ENCODE measurements at places on chromosomes 3 and 15. TPM values are rescaled to one million over a fixed set of nuclear protein-coding genes. Genes with fewer than 3 reads are reported as not detected.

DNA sequence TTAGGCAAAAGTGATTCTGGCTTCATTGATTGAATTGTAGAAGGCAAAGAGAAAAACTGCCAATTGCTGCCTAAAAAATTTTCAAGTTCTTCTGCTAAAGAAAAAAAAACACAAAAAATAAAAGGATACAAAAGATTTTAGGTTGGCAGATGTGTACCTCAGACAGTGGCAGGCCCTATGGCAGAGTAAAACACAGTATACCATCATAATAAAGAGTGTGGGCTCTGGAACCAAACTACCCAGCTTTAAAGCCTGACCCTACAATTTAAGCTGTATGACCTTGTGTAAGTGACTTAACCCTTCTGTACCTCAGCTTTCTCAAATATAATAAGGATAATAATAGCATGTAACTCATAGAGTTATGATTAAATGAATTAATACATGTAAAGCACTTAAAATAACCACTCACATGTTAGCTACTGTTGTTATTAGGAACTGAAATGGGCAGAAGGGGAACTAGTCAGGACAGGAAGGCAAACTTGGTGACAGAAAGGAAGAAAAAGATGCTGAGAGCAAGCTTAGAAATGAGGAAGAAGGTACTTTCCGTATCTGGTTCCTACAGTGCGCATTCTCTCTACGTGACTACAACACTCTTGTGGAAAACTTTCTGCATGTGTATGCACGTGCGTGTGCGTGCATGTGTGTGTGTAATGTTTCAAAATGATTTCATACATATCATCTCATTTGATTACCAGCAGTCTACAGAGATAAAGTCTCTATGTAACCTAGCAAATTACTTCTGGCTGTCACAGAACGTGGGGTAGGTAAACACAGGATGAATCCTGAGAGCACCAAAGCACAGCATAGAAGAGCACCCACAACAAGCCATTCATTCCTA lies 13.6 kb upstream of the GATM start:
- DNase-seq = no peak

GRCh38 chr3:8702560-8702959 lies 31.0 kb upstream of the CAV3 start:
- DNase-seq = no peak

DNA sequence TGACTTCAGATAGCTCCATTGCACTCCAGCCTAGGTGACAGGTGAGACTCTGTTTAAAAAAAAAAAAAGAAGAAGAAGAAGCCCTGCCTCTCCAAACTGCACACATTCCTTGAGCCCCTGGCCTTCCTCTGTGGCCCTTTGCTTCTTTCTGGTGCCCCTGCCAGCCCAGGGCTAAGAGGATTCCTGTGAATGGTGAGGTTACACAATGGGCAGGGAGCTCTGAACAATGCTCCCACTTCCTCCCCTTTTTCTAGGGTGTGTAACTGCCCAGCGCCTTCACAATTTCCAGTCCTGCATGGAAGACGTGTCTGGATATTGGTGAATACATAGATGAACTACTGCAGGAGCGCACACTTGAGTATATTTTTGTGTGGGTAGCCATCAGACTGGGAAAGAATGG lies 3.6 kb upstream of the AMOTL2 start:
- DNase-seq = no peak

DNA sequence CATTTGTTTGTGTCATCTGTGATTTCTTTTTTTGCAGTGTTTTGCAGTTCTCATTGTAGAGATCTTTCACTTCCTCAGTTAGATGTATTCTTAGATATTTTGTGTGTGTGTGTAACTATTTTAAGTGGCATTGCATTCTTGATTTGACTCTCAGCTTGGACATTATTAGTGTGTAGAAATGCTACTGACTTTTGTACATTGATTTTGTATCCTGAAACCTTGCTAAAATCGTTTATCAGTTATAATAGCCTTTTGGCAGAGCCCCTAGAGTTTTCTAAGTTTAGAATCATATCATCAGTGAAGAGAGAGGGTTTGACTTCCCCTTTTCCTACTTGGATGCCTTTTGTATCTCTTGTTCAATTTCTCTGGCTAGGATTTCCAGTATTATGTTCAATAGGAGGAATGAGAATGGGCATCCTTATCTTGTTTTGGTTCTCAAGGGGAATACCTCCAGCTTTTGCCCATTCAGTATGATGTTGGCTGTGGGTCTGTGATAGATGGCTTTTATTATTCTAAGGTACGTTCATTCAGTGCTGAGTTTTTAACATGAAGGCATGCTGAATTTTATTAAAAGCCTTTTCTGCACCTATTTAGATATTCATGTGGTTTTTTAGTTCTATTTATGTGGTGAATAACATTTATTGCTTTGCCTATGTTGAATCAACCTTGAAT lies 211.7 kb downstream of the MBNL1 start:
- no peak for DNase-seq

- no peak for DNase-seq
Observed at GRCh38 chr15:37679627-37680026, 254.8 kb upstream of the TMCO5A start.

GRCh38 chr3:151838574-151839312 lies 24.8 kb downstream of the AADAC start:
- DNase-seq = peak; percentile 65

GRCh38 chr15:72445426-72445825 lies 28.7 kb upstream of the ARIH1 start:
- DNase-seq = no peak

- DNase-seq = no peak
Observed at GRCh38 chr3:66856533-66856932, 141.6 kb upstream of the KBTBD8 start.

DNA sequence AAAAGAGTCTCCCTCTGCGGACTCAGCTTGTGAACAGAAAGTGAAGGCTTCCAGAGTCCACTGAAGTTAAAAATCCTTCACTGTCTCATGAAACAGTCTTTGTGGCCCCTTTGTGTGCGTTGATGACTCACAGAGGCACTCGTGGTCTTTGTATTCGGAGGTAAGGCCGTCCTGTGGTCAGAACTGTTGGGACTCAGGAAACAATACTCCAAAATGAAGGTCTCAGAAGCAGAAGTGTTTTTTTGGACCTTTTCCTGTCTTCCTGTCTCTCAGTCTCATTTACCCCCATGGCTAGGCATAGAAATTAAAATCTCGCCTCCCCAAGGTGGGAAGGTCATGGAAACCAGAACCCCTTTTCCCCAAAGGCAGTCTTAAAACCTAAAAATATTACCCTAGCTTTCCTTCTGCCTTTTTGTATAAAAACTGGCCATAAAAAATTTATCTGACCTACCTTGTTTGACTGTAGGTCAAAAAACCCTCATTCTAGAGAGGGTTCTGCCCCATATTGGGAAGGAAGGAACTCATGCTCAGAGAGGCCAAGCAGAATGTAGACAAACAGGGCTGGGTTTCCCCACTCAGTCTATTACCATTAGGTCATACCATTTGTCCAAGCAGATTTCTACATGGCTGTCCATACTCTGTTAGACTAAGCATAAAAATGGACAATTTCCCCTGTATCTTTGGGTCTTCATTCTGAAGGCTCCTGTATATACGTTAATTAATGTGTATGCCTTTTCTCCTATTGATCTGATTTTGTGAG lies 19.1 kb upstream of the EPB42 start:
- no peak for DNase-seq

DNA sequence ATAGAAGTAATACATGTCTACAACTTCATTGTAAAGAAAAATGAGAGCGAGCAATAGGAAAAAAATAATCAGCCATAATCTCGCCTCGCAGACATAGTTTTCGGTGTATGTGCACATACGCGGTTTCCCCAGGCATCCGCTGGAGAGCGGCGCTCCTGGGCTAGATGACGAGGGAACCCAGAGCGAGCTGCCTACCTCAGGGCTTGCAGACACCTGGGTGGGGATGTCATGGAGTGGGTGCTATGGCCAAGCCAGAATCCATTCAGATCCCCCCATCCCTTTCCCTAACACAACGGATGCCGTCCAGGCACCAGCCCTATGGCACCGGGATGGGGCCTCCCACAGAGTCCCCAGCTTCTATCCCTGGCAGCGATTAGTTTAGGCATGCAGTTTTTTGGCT lies 4.5 kb upstream of the CFAP100 start:
- DNase-seq = no peak

DNA sequence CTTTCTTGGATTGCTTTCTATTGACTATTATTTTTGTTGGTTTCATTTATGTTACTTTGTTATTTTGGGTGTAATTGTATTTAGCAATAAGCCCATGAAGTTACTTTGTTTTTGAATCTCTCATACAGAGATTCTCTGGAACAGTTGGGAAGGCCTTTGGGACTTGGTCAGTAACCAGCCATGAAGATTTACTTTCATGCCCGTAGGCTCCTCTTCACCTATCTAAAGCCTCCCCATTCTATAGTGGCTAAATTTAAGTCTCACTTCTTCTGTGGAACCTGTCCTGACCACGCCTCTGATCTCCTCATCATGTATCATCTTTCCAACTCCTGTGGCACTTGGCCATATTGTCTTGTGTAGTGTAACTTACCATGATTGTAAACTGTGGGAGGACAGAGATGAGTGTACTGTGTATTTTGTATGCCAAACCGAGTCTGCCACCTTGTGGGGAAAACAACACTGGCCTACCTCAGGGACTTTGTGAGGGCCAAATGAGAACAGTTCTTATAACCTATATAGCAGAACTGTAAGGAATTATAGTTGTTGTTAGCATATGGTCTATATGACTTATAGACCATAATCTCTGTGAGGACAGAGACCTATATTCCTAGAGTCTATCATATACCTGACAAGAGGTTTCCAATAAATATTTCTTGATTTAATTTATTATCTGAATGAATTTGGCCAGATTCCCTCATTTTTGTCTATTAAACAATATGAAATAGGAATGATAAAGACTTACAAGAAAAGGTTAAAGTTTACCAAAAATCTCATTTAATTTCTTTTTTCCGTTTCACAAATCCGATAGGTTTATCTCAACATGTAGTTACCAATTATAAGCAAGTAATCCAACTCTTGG lies 75.0 kb downstream of the STARD9 start:
- peak; percentile 81 for DNase-seq

- no peak for DNase-seq
Observed at GRCh38 chr15:71575474-71576045, 234.8 kb upstream of the NR2E3 start.

- peak; percentile 24 for DNase-seq
Observed at GRCh38 chr3:172201136-172201869, 161.9 kb downstream of the FNDC3B start.

- DNase-seq = peak; percentile 79
Observed at GRCh38 chr15:62569460-62570404, 404.6 kb upstream of the C2CD4B start.

DNA sequence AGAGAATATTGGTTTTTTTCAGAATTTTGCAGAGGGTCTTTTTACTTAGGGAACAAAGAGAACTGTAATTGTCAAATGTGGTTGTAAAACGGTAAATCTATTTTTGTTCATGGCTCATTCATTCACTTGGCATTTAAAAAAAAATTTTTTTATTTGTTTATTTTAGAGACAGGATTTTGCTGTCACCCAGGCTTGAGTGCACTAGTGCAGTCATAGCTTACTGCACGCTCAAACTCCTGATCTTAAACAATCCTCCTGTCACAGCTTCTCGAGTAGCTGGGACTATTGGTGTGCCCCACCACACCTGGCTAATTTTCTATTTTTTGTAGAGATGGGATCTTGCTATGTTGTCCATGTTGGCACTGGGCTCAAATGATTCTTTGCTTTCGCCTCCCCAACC lies 301.8 kb downstream of the LPP start:
- DNase-seq = no peak

GRCh38 chr3:119912220-119912619 lies 130.3 kb downstream of the NR1I2 start:
- no peak for DNase-seq

- no peak for DNase-seq
Observed at GRCh38 chr3:72214066-72214951, 429.4 kb upstream of the PROK2 start.

DNA sequence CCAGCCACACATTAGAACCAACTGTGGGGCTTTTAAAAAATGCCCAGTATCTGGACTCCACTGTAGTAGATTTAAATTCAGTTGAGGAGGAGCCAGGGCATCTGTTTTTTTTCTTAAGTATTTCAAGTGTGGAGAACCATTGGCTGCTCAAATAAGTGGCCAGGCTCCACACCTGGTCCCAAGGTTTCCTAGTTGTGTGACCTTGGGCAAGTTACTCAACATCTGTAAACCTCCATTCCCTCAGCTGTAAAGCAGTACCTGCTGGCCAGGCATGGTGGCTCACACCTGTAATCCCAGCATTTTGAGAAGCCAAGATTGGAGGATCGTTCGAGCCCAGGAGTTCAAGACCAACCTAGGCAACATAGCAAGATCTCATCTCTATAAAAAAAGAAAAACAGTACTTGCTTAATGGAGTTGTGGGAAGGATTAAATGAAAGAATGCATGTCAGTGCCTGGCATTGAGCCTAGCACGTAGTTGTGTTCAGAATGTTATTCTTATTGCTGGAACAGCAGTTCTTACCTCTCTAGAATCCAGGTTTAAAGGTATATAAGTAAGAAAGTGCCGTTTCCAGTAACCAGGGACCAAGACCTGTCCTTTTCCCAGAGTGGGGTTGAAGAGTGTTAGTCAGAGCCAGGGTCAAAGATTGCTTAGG lies 2.0 kb downstream of the PPP1R14D start:
- no peak for DNase-seq

DNA sequence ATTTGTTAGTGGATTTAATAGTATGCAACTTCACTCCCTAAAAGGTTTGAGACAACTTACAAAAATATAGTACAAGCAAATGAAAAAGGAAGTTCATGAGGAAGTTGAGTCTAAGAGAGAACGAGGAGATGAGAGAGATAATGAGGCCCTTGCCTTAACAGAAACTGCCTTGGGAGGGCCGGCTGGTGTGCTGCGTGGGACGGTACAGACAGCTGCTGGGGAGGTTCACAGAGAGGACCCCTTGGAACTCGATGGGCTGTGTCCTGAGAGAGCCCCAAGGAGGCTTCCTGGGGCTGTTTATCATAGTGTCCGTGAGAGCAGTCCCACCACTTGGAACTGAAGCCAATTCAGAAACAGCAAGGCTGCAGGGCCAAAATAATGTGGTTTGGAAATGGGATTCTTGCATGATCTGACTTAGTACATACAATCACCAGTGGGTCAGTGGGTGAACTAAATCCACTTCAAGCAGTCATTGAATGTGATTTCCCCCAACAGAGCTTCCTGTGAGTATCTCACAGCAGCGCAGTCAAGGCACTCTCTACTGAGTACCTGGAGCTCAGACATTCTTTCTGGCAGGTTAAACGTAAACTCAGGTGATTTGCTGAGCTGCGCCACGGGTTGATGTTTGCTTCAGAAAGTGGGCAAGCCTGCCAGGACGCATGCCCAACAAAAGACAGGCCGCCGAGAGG lies 90.8 kb downstream of the CRTC3 start:
- no peak for DNase-seq

GRCh38 chr3:167394003-167394402 lies 13.9 kb upstream of the ZBBX start:
- DNase-seq = no peak

The ACTRT3 gene
- 4.5 TPM for total RNA-seq

The NEK10 gene
- 9.1 TPM for total RNA-seq

The SEMA3F gene
- total RNA-seq = 71.8 TPM

The C3orf33 gene
- 7.6 TPM for total RNA-seq

The LRRC31 gene
- 1.1 TPM for total RNA-seq

The RBP2 gene
- total RNA-seq = not detected

The SLC35G2 gene
- total RNA-seq = 17.4 TPM
